ENCODE measurements at places on chromosomes 7 and 10.
A peak's percentile ranks its signal among the peaks of the same experiment; 100 is the strongest.

DNA sequence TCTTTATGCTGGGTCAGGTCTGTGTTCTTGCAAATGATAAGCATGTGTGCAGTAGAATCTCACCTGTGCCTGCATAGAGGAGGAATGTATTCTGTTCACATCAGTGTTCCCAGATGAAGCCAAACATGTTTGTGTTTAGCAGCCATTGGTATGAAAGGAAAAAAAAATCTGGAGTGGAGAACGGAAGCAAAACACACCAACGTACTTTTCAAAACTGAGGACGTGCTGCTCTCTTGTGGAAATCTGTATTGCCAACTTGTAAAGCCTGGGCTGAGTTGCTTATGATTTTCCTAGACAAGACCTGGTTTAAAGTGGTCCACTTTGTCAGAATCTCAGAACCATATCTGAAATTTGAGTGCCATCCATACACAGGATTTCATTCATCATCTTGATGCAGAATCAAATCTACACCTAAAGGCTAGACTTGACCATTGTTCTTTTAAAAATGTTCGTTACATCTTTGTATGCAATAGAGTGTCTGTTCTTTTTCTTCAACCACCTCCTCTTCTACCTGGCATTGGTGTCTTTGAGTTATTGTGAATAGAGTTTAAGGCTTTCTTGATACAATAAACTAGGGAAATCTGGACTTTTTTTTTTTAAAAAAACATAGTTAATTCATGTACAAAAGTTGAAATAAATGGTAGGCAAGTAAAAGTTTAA, 367.7 kb downstream of the PHF14 start:
- DNase-seq, result peak; percentile 73

- DNase-seq, result peak; percentile 6
These were observed at the start of gene ZNF467 for GRCh38 chr7:149773446-149774236. Gene ZNF467, minus strand, starts transcription at chr7:149773588. Its CDS starts 2,556 bp downstream, at chr7:149771032.

- DNase-seq, result no peak
These were observed 14.8 kb downstream of the ACBD5 start for GRCh38 chr10:27225642-27226257.

GRCh38 chr7:155228894-155229293, 68.8 kb upstream of the INSIG1 start:
- no peak for DNase-seq

GRCh38 chr10:27696466-27696865, 49.2 kb downstream of the MKX start:
- no peak for DNase-seq

- DNase-seq, result no peak
These were observed 16.4 kb downstream of the STAMBPL1 start for GRCh38 chr10:88896372-88896993.

All from NCI-H510A treated with DMSO at 0.1 percent for 48 hours (cell line).